ENCODE measurements at places on chromosomes 2 and 18.

DNA sequence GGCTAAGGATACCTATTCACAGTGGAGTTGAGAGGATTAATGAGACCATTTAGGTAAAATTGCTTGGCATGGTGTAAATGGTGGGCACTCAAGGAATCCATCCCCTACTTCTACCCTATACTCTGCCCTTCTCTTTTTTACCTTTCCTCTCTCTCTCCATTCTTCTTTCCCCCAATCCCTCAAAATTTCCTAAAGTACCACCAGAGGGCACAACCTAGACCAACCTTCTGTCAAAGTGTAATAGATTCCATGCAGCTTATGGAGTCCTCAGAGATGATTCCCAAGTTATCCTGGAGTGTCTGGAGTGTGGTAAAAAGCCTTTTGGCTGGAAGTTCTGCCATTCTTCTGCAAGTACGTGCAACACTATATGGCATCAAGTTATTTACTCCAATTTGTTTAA is 33.0 kb upstream of the CCDC195 start:
- DNase-seq = no peak

- DNase-seq = no peak
Measured at GRCh38 chr18:3062798-3063680, 50.1 kb upstream of the LPIN2 start.

DNA sequence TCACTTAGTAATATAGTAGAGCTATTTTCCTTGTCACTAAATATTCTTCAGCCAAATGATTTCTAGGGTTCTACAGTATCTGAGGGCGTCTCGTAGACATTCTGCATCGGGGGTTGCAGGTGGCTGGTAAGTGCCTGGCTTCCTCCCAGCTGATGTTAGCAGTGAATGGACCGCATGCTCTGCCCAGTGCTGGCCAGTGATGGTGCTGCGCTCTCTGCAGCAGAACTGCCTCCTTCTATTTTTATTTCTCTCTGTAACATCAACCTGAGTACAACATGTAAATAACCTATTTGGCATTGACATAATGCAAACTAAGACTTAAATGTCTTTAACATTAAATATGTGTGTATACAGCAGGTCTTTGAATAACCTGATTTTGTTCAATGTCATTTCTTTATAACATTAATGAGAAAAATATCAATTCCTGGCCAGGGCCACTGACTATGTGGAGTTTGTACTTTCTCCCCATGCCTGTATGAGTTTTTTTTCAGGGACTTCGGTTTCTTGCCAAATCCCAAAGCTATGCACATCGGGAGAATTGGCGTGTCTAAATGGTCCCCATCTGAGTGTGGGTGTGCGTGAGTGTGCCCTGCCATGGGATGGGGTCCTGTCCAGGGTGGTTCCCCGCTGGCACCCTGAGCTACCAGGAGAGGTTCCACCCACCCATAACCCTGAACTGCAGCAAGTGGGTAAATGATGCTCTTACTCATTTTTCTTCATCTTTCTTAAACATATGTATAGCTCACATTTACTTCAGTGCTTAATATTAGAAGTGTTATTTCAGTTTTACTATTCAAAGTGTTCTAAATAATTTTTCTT is 278.2 kb upstream of the EPAS1 start:
- no peak for DNase-seq

- DNase-seq = no peak
Measured at GRCh38 chr2:2950403-2950952, 427.1 kb downstream of the EIPR1 start.

DNA sequence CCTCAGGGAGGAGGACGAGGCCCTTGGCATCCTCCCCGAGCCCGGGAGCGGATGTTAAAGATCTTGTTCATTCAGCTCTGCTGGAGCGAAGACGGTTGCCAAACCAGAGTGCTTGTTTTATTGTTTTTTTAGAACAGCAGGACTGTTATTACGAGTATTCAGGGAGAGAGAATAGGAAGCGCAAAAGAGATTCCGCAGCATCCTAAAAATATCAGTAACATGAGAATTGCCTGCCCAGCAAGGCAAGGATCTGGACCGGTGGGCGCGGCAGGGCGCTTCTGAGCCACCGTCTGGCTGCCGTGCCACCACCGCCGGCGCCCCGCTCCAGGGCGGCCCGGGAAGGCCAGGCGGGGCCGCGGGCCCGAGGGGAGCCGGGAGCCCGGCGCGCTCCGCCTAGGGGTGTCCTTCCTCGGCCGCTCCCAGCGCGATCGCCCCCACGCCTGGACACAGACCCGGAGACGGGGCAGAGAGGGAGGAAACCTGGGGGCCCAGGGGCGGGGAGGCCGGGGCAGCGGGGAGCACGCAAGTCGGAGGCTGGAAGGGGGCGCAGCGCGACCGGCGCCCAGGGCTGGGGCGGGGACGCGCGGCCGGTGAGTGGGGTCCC is 843 bp downstream of the CYS1 start:
- DNase-seq = no peak

DNA sequence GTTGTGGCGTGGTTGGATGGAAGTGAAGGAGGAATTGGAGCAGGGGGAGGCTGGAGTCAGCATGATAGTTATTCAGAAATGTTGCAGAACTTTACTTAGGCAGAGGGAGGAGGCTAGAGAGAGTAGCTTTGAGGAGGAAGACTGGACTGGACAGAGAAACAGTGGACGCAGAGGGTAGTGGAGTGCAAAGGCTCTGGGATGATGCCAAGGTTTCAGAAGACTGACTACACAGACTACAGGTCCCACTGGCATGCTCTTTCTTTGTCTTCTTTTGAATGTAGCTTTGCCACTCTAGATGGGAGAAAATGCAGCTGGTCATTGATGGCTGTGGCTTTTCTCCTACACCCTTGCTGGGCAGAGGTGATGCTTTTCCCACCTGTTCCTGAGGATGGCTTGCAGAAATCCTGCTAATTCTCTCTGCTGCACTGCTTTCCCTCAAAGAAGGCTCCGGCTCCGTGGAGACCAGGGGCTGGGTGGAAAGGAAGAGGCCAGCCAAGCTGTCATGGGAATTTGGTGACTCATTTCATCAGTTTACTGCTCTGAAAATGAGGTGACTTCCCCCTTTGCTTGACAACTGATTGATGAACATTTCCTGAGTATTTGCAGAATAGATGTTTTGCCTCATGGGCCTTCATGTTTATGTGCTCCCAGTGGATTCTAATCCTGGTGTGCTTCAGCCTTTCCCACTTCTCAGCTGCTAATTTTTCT is 42.4 kb downstream of the MEIS1 start:
- DNase-seq = no peak

DNA sequence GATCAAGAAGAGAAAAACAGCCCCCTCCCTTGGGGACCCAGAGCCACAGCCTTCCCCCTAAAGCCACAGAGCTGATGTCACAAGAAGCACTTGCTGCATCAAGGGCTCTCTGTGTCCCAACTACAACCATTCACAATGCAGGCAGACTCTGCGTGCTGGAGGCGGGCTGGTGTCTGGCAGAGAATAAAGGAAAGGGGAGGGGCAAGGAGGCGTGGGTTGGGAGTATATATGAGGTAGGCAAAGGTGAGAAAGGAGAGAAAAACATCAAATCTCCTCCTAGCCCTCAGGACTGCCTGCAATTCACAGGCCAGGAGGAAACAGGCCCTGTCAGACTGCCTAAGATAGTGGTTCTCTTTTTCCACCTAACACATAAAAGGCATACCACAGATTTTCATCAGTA is 48.8 kb upstream of the IHH start:
- no peak for DNase-seq
